NCI-H1092 treated with DMSO at 0.1 percent for 48 hours (cell line): ENCODE measurements at places on chromosomes 5 and 9.
A peak's percentile ranks its signal among the peaks of the same experiment; 100 is the strongest.

- DNase-seq, result peak; percentile 30
Measured at GRCh38 chr9:117706421-117707116, 2.4 kb downstream of the TLR4 start.

- no peak for DNase-seq
Measured at GRCh38 chr9:81156381-81156780, 533.0 kb downstream of the TLE1 start.

GRCh38 chr9:73129941-73130685, 21.6 kb upstream of the ANXA1 start:
- no peak for DNase-seq

- DNase-seq, result no peak
Measured at GRCh38 chr9:113649855-113650206, 186.3 kb downstream of the RGS3 start.

- DNase-seq, result no peak
Measured at GRCh38 chr5:40762705-40763104, 6.9 kb upstream of the TTC33 start.

- no peak for DNase-seq
Measured at GRCh38 chr9:22134390-22134789, 125.3 kb upstream of the CDKN2B start.

DNA sequence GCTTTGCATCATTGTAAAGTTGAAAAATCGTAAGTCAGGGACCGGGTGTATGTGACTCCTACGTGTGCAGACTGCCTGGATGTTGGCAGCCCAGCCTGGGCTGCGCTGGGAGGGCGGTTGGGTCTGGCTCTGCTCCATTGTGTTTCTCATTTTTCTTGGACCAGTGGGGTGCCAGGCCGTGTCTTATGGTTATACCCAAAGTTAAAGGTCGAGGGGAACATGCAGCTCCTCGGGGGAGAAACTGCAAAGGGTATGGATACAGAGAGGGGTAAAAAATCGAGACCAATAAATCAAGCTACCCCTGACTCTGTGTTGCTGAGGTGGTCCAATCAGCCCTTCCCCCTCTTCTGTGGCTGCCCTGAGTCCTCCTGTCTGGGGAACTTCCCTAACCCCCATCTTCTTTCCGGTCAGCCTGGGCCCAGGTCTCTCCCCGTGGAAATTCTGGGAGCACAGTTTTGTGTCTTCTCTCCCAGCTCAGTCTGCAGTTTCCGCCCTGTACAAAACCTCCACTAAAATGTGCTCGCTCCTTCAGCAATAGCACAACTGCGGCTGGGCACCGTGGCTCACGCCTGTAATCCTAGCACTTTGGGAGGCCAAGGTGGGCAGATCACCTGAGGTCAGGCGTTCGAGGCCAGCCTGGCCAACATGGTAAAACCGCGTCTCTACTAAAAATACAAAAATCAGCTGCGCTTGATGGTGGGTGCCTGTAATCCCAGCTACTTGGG, 34.1 kb upstream of the UNC5A start:
- no peak for DNase-seq

DNA sequence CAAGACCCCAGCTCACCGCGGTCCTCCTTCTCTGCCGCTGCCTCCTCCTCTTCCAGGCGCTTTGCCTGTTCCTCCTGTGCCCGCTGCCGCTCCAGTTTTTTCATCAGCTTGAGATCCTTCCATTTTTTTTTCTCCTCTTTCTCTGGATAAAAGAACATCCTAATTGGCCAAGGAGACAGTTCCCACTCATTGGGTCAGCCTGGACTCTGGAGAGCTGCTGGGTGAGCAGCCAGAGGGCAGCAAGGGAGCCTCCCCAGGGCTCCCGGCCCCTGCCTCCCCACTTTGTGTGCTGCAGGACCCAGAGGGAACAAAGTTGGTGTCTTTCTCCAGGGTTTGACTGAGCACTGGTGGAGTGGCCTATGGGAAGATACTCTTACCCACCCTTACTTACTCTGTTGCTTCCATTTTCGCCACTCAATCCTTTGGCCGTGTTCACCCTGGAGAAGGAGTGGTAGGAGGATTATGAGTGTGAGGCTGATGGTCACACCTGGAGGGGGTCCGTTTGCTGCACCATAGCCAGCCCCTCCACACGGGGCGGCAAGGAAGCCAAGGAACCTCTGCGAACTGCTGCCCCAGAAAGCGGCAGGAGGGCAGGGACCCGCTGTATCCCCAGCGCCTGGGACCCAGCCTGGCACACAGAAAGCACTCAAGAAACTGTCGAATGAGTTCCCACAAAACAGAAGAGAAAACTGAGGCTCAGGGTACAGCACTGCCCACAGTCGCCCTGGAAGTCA, 708 bp downstream of the SPOUT1 start:
- no peak for DNase-seq
